ENCODE measurements at places on chromosomes 3 and 15.

- no peak for DNase-seq
These were observed 63.2 kb downstream of the PDZRN3 start for GRCh38 chr3:73561494-73561893.

DNA sequence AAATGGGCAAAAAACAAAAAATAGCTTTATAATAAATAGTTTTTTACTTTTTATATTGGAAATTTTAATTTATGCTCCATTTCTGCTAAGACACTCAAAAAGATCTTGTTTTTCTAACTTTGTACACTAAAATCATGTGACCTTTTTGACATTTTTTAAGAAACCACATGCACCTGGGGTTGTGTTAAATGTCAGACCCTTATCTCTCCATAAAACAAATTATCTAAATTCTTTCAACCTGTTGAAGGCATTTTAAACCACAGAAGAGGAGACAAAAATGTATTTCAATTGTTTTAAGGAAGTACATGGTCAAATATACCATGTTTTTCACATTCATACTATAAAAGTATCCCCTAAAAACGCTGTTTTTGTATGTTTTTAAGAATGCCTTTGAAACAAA is 29.2 kb downstream of the IFT80 start:
- no peak for DNase-seq

GRCh38 chr15:83319771-83320170 is 35.3 kb upstream of the BNC1 start:
- no peak for DNase-seq

DNA sequence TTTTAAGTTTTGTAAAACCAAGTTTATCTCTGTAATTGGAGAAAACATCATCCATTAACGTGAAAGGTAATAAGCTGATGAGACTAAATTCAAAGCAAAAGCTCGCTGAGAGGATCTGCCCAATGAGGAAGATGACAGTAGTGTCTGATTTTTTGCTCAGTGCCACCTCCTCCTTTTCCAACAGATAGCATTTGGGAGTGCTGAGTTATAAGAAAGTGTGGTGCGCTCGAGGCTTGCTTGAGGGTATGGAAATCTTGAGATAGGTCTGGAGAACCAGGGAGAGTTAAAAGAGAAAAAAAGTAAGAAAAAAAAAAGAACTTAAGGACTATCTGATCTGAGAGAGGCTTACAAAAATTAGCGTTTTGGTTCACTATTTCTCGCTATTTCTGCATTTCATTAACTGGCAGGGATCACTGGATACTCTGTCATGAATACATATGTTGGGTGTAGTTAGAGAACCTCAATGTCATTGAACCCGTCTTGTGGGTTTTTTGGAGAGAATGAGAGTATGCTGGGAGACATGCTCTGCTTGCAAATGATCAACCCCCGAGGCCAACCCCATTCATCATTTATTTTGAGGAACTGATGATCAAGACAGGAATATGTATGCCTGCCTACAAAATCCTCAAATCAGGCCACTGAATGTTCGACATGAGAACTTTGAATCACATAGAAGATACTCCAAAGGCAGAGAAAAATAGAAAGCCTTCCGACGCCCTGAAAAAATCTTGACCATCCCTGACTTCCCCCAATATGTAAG is 973 bp upstream of the USP13 start:
- no peak for DNase-seq

DNA sequence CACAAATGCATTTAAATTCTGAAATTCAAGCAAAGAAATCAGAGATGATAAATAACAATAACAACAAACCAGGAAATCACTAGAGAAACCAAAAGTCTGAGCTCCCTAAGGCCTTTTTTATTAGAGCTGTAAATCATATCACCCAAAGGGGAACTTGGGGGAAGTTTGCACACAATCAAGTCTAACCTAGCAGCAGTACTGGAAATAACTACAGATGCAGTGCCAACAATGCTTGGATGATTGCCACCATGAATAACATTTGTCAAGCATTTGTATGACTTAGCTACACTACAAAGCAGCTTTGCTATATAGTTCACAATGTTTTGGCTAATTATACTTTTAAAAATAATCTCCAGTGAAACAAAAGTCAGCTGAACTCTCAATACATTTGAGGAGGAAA is 27.8 kb downstream of the SHQ1 start:
- DNase-seq, result no peak

- no peak for DNase-seq
These were observed 9.5 kb upstream of the RPLP1 start for GRCh38 chr15:69443032-69443611.

GRCh38 chr15:78660584-78660983 is 19.6 kb upstream of the CHRNB4 start:
- DNase-seq, result no peak

DNA sequence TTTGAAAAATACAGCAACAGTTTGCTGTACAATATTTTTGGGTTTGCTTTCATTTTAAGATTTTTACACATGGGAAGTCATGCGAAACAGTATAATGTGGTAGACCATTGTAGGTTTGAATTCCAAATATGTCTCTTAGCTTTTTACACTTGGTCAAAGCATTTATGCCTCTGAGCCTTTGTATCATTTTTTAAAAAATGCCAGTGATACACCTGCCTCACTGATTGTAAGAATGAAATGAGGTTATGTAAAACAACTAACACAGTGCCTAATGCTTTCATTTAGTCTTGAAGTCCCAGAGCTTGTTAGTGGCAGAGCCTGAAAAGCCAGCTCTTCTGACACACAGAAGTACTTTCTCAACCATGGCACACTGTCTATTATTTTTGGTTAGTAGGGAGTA is 202.0 kb downstream of the UBE2E2 start:
- DNase-seq, result no peak

DNA sequence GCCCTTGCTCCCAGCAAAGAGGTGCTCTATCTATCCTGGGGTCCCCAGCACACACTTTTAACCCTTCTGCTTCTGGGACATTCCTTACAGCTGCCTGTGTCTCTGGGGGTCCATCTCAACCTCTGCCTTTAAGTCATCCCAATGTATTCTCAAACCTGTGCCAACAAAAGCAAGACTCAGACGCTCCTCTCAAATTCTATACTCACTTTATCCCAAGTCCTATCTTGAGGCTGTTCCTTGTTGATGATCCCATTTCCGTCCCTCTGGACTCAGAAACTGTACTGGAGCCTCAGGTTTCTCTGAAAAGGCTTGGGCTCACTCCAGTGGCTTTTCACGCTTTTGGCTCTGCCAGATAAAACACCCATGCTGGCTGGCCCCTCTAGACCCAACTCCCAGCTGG is 69.7 kb downstream of the XXYLT1 start:
- no peak for DNase-seq

GRCh38 chr3:183527428-183528379 is 27.8 kb downstream of the KLHL6 start:
- DNase-seq, result peak; percentile 29

- DNase-seq, result no peak
These were observed 35.5 kb upstream of the ST3GAL6 start for GRCh38 chr3:98727638-98728037.

- no peak for DNase-seq
These were observed 18.1 kb downstream of the DNAJB11 start for GRCh38 chr3:186588632-186589031.
